Tibial artery (tissue), 4 donors: ENCODE measurements at places on chromosomes 6 and 20.
A peak's percentile ranks its signal among the peaks of the same experiment; 100 is the strongest.

- peak; percentile 65 for DNase-seq
Observed at GRCh38 chr20:9838378-9839295, at the start of gene PAK5. Gene PAK5, minus strand, starts transcription at chr20:9839076. Its CDS starts 194,748 bp downstream, at chr20:9644328.

DNA sequence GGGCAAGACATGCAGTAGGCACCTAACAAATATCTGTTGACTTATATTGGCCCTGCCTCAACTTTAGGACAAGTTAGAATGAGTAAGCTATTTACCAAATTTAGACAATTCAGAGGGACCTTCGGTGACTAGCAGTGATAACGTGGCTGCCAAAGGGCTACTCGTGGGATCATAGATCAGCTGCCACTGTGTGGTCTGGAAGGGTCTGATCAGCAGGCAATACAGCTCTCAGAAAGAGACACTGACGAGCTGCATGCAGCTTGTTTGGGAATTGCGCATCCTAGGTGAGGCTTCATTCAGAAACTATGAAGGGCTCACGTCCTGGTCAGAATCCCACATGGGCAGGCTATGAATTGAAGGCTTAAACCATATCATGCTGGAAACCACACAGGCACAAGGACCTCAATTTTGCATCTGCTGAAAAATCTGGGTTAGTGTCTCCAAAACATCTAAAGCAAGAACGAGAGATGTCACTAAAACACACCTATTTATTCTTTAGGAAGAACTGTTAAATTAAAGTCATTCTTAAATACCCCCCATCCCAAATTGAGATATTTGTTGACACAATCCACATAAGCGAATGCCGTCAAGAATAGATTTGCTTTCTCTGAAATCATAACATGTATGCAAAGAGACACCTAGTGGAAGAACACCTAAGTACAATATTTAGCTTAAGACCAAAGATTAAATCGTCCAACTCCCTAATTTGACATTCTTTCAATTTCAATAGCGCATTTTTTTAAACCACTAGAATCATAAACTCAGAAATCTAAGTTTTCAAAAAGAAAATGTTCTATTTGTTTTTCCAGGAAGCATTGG lies 79.6 kb downstream of the IPCEF1 start:
- no peak for DNase-seq

DNA sequence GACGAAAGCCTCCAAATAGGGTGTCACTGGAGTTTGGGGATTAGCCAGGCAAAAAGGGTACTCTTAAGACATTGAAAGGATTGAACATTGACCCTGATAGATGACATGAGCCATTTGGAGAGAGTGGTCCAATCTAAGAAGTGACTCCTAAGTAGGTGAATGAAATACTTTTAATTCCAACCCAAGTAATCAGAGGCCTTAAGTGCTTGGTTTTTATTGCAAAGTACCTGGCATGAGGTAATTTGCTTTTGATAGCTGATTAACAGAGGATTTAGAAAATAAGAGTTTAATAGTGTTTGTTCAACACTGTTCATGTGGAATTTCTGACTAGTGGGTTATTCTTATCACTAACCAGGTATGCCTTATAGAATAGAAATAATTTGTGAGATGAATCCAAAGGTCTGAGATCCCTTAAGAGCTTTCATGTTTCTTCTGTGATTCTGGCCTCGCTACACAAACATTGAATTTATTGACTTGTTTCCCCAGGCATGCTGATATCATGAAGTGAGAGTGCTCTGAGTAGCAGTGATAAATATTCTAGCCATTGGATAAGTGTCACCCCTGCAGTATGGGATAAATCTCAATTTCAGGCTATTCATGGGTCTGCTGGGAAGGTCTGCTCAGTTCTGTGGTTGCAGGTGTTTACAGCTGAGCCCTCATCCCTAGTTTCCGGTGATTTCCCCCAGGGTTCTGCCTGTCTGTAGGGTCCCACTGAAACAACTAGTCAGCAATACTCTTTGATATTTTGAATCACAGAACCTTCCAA lies 6.5 kb downstream of the NCOA7 start:
- no peak for DNase-seq

GRCh38 chr6:1170794-1171193 lies 141.1 kb upstream of the FOXQ1 start:
- DNase-seq: no peak

DNA sequence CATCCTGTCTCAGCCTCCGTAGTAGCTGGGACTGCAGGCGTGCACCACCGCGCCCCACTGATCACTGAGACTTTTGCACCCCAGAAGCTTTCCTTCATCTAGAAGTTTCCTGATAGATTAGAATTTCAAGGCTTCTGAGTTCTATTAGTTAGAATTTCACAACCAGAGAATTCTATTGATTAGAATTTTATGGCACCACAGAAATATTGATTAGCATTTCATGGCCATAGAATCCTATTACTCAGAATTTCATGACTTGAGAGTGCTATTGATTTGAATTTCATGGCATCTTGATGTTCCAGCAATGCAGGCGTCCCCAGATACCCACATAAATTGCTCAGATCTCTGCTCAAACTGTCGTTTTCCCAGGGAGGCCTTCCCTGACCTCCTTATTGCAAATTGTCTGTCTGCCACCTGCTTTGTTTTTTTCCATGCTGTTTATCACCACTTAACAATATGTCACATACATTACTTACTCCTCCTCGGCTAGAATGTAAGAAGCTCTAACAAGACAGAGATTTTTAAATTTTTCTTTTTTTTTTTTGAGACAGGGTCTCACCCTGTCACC lies 16.9 kb upstream of the CBFA2T2 start:
- DNase-seq: no peak

- DNase-seq: no peak
Observed at GRCh38 chr6:14630016-14630415, 512.4 kb downstream of the CD83 start.

- no peak for DNase-seq
Observed at GRCh38 chr20:45893831-45894230, 2.7 kb downstream of the CTSA start.

DNA sequence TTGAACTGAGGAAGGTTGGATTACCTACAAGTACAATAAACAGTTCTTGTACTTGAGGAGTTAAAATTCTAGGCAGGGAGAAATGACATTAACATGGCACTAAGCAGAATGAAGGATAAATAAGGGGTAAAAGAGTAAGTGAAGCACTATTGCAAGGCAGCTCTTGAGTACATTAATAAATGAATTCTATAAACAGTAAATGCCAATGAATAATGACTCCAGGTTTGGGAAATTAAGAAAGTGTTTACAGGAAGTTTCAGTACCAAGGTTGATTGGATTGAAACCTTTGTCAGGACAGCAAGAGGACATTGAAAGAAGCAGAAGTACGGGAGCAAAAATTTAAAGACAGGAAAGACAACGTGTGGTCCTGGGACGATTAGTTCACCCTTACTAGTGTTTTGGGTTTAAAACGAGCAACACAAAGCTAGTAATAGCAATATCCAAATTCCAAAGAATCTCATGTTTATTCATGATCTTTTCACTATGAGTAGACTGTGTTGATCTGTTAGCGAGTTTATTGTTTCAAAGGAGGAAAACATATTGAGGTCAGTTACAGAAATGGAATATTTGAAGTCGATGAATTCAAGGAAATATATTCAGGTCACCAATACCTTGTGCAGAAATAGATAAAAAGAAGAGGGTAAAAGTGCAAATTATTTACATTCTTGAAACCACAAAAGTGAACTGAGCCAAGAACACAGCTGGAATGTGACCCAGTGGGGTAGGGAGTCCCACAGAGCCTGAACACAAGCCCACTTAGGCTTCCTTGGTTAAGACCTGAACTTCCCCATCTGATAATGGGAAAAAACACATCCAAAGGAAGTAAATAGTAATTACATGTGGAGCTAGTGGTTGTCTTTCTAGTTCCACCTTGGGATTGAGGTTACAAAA lies 80.8 kb downstream of the MKKS start:
- DNase-seq: no peak

GRCh38 chr20:14726591-14726990 lies 389.2 kb upstream of the FLRT3 start:
- no peak for DNase-seq

GRCh38 chr6:30154709-30155519 lies 6.1 kb downstream of the TRIM10 start:
- no peak for DNase-seq
